ENCODE measurements at places on chromosomes 11 and 22.

- no peak for DNase-seq
These were observed 9.6 kb downstream of the GRIK4 start for GRCh38 chr11:120521176-120521575.

DNA sequence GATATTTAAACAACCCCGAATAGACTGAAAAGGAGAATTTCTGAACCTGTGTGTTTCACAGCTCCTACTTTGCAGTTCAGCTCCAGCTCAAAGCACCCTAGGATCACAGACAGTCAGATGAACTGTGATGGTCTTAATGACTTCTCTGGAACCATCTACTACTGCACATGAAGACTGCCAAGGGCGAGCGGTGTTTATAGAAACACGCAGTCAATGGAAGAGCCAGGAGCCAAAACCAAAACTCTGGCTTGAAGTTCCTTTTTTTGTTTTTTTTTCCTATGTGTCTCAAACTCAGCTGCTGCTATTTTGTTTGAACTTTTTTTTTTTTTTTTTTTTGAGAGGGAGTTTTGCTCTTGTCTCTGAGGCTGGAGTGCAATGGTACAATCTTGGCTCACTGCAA is 382.6 kb upstream of the SYN3 start:
- DNase-seq = no peak

DNA sequence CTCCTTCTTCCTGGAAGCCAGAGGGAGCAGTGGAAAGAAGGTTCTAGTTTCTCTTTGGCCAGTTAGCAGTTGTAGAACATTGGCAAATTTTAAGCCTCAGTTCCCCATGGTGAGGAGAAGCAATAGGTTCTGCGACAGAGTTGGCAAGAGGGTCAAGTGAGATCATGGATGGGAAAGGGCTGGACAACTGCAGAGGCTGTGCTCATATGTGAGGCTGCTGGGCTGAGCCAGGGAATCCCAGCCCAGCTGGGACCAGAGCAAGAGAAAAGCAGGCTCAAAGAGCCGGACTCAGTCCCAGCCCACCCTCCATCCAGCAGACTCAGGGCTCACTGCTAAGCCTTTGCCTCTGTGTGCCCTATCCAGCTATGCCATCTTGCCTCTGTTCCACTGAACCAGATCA is 66.8 kb upstream of the MYOD1 start:
- DNase-seq = no peak

DNA sequence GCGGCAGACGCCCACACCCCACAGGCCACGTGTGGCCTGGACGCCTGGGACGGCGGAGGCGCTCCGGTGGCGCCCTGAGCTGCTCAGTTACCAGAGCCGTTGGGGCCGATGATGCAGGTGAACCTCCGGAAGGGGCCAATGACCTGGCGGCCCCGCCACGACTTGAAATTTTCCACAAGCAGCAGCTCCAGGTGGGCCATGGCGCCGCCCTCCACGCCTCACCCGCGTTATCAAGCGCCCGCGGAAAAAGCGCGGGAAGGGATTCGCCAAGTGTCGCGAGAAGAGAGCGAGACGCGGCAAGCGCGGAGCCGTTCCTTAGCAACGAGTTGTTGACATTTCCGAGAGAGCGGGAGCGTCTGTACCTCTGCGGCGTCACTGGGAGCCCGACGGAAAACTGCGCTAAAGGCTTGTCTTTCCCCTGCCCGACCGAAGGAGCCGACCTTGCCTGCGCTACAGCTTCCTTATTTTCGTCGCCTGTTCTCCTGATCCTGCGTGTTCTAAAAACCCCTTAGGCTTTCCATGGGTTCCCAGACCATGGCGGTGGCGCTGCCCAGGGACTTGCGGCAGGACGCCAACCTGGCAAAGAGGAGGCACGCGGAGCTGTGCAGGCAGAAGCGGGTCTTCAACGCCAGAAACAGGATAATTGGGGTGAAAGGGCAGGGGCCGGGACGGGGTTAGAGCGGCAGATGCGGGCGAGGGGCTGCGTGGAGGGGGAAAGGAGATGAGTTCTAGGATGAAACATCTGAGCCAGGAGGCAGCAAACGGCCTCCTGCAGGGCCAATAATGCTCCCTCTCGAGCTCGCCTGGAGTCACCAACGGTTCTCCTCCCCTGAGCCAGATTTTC is at the start of the genes RIBC2 and SMC1B:
RIBC2 (plus strand) TSS at position 326 of the 844 bp plus-strand sequence; CDS start at position 520, 194 bp downstream.
SMC1B (minus strand) TSS at position 232 of the 844 bp plus-strand sequence; CDS start at position 200, 32 bp downstream.
- DNase-seq = peak; percentile 88

GRCh38 chr11:113475160-113475761 is at the start of gene DRD2:
Gene DRD2 (minus strand): TSS chr11:113475398. CDS start chr11:113424651, 50,747 bp downstream.
- peak; percentile 62 for DNase-seq

GRCh38 chr11:65569164-65569972 is 909 bp upstream of the ZNRD2 start:
- no peak for DNase-seq

DNA sequence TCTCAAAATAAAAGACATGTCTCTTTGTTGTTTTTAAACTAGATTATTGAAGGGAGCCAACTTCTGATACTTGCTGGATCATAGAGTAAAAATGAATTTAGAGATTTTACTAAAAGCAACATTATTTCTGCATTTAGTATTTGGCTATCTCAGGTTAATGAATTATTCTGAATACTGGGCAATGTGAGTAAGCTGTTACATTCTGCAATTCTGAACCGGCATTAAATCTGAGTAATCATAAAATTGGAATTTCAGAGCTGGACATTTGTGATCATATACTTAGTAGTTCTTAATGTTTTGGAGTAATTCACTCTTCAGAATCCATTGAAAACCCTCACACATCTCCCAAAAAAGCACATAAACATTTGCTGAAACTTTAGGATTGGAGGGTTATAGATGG is 11.5 kb downstream of the POLD3 start:
- DNase-seq = no peak

DNA sequence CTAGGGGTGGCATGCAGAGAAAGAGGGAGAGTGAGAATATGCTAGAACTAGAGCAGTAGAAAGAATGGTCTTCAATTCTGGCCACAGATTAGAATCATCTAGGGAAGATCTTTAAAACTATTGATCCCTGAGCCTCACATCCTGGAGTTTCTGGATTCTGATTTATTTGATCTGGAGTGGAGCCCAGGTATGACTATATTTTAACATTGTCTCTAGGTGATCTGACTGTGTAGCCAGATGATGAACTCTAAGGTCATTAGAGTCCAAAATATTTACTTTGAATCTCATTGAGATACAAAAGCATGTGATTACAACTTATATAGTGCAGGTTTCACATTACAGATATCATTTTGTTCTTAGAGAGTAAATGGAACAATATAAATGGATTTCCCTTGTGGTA is 79.7 kb downstream of the FDX1 start:
- DNase-seq = no peak

DNA sequence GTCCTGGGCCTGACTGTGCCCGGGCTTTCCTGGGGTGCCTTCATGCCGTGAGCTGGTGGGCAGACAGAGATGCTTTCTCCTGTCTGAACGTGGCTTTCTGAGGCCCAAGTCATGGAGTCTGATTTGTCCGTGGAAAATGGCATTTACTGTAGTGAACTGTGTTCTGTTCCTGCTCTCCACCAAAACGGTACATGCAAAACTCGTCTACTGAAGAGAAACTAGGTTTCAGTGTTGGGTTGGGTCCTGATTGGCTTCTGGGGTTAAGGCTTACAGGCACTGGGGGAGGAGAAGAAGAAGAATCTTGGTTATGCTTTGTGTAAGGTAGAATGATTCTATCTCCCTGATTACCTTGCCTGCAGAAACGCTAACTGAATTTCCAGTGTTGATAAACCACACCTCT is 541.7 kb downstream of the NTM start:
- DNase-seq = no peak

DNA sequence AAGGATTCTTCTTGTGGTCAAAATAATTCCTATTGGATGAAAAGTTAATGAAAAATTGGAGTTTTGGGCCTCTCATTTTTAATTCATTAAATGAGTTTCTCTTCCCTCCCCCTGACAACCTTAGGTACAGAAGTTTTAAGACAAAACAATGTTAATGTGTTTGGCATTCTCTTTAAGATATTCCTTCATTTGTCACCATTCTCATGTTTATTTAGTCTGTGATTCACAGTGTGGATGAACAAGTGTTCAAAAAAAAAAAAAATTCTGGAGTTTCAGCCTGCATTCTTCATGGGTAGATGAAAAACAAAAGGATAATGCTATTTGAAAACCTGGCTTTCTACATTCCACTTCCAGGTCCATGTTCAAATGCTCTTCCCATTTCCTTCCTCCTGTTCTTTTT is 172.6 kb upstream of the LUZP2 start:
- DNase-seq = no peak

GRCh38 chr22:35930933-35931332 is 97.7 kb downstream of the RBFOX2 start:
- DNase-seq = no peak

- DNase-seq = no peak
These were observed 18.2 kb downstream of the SLC5A4 start for GRCh38 chr22:32236970-32237369.

- no peak for DNase-seq
These were observed 118.5 kb upstream of the ARHGAP20 start for GRCh38 chr11:110830747-110831146.

GRCh38 chr11:87722756-87723565 is 452.3 kb downstream of the RAB38 start:
- peak; percentile 64 for DNase-seq

DNA sequence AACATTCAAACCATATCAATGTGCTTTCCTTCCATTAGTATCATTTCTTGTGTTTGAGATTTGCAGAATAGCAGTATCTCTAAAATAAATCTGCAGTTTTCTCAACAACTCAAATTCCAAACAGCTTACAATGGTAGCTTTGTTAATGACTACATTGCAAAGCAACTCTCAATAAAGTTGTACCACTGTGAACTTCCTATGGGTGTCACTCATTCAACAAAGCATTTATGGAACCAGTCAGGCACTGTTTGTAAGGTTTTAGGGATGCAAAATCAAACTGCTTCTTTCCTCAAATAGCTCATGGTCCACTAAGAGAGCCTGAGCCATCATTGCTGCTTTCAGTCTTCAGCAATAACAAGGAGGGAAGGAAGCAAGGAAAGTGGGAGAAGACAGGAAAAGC is 91.0 kb downstream of the CCDC83 start:
- no peak for DNase-seq

- no peak for DNase-seq
These were observed 1338.4 kb downstream of the TBC1D22A start for GRCh38 chr22:48100685-48101417.

DNA sequence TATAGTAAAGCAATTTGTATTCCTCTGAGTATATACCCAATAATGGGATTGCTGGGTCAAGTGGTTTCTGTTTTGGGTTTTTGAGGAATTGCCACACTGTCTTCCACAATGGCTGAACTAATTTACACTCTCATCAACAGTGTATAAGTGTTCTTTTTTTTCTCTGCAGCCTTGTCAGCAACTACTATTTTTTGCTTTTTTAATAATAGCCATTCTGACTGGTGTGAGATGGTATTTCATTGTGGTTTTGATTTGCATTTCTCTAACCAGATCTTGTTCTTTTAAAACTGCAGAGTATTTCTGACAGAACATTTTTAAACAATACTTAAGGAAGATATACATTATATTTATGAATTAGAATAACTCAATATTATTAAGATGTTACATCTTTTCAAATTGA is 1140.5 kb upstream of the CNTN5 start:
- DNase-seq = no peak

DNA sequence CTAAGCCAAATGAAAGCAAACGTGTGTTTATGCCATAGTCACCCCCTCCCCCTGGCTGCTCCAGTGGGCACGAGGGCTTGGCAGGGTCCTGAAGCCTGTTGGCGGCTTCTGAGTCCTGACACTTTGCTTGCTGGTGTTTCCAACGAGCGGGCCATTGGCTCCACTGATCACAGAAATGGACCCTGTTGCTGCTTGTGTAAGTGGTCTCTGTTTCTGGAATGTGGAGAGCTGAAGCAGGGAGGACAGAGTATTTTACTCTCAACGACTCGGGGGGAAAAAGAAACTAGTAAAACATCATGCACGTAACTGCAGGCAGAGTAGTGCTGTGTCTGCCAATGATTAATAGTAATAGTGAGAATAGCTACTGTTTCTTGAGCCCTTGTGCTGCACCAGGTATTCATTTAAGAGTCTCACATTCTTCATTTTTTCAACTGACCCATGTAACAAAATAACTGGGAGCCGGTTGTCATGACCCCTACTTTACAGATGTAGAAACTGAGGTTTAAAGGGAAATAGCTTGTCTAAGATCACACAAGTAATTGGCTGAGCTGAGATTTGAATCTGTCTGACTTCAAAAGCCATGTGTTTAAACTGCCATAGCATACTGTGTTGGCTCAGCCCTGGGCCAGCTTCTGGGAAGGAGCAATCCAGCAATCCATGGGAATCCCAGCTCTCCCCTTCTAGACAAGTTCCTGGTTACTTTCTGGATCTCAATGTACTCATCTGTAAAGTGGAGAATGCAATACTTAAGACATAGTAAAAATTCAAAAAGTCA is 526.7 kb downstream of the INSC start:
- DNase-seq = no peak

DNA sequence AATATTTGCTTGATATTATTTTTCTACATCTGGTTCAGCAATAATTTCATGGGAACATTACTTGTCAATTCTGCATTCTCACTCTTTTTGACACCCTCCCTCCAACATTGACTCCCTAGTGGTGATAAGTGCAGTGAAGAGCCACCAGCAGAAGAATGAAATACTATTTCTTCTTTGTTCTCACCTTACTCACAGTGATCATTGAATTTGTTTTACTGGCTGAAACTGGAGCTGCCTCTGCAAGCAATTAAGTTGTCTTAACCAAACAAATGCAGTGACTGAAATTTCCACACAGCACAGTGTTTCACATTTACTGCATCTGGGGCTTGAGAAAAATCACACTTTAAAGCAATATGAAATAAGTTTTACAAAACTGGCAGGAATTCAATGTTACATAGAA is 189.8 kb downstream of the JRKL start:
- no peak for DNase-seq

GRCh38 chr11:18100926-18101656 is 4.8 kb downstream of the SAAL1 start:
- no peak for DNase-seq

DNA sequence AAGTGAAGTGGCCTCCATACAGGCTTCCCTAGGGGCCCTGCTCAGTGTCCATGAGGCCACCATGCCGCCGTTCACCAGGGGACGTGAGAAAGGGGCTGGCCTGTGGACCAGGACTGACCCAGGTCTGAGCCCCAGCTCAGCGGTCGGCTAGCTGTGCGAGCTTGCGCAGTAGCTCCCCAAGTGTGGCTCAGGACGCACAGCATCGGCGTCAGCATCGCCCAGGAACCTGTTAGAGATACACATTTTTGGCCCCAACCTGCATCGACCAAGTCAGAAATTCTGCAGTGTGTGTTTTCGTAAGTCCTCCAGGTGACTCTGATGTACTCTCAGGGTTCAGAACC is 429 bp downstream of the TP53AIP1 start:
- DNase-seq = no peak

DNA sequence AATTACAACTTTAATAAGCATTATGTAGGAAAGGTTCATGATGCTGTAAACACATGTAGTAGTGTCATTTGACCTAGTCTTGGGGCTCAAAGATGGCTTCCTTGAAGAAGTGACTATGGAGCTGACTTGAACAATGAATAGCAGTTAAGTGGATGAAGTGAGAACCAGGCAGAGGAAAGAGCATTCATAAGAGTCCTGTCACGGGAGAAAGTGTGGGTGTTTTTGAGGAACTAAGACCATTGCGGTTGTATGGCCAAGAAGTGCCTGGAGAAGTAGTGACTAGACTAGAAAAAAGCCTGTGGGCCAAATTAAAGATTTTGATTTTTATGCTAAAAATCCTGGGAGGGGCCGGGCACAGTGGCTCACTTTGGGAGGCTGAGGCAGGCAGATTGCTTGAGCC is 7.2 kb upstream of the IL18BP start:
- no peak for DNase-seq

- DNase-seq = no peak
These were observed 74.6 kb downstream of the CELSR1 start for GRCh38 chr22:46462726-46463371.

All from WTC11 (cell line).